ENCODE measurements at places on chromosomes 16 and 17.

GRCh38 chr17:28645576-28645939 is 600 bp upstream of the BLTP2 start:
- no peak for DNase-seq

- no peak for DNase-seq
Measured at GRCh38 chr16:57061084-57061905, 31.1 kb upstream of the CPNE2 start.

DNA sequence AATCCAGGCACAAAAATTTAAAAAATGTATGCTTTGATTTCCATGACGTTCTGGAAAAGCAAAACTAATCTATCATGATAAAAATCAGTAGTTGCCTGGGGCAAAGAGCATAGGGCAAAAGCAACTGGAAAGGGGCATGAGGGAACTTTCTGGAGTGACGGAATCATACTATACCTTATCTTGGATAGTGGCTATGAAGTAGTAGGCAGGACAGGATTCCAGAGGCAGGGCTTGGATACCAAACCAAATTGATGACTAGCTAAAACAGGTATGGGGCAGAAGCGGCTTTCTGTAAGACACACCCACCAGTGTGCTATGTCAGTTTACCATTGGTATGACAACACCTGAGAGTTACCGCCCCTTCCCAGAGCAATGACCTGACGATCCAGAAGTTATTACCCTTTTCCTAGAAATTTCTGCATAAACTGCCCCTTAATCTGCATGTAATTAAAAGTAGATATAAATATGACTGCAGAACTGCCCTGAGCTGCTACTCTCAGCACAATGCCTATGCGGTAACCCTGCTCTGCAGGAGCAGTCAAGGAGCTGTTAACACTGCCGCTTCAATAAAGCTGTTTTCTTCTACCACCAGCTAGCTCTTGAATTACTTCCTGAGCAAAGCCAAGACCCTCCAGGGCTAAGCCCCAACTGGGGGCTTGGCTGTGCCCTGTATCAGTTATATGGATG is 56.7 kb downstream of the CFDP1 start:
- no peak for DNase-seq

DNA sequence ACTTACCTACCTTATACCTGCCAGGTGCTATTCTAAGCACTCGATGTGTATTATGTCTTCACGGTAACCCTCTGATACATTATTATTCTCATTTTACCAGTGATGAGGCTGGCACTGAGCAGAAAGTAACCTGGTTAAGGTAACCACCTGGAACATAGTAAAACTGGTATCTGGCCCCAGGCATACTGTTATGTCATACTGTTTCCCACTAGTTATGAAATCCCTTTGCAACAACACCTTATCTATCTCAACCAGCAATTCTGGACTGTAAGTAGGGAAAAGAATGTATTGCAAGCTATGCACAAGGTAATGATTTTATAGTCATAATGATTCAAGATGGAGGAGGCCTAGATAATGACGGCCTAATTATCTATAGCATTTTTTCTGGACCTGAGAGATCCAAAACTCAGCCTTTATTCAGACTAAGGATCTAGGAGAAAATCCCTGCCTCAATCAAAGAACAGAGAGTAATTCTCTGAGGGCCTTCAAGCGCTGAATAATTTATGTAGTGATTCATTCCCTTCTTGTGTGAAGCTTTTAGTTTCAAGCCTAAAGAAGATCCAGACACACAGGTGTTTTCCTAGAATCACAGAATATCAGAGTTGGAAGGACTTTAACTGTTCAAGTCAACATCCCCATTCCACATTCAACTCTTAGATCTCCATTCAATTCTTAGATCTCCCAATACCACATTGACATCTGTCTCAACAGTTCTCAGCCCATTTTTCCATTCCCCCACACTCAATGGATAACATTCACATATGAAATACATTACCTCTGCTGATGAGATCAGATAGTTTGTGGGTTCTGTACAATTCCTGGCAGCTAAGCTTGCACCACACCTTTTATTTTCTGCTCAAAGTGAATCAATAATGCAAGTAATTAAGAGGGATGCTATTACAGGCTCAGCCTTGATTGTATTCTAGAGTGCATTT is 14.9 kb upstream of the MMD start:
- no peak for DNase-seq

DNA sequence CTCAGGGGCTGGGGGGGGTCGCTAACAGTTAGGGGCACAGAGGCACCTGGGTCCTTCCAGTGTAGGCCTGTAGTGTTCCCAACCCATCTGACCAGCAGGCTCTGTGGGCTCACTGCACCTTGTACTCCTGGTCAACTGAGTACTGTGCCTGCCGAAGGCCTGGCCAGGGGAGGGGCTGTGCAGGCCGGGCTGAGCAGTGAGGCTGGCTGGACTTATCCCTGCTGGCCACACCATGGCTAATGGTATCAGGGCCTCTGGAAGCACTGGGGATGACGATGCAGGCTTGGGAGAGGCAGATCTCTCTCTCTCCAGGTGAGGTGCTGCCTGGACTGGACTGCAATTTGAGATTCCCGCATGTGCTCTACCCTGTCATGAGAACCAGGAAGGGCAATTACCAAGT is 58.9 kb upstream of the SDK2 start:
- DNase-seq, result no peak

DNA sequence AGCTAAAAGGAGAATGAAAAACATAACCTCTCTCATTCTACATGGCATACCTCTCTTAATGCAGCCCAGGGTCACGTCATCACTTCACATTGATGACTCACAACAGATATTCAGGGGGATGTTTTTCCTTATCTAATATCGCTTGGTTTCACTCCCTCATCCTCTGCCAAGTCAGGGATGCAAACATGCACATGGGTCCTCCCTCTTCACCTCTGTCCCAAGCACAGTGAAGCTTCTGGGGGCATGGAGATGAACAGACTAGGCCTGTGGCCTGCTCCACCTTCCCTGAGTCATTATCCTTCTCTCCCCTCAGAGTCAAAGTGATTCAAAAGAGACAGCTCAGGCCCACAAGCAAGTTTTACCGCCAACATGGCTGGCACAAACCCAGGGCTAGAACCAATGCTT is 2.3 kb upstream of the MT2A start:
- DNase-seq, result no peak

GRCh38 chr17:2911035-2911754 is 115.0 kb downstream of the RAP1GAP2 start:
- no peak for DNase-seq
